Activated naive CD8-positive, alpha-beta T cell treated with anti-CD3 and anti-CD28 coated beads, Interleukin-2, amount 50 U/mL, for 16 hours (primary cell): ENCODE measurements at places on chromosomes 3 and 15.

- DNase-seq = no peak
These were observed 3.3 kb upstream of the TAMM41 start for GRCh38 chr3:11850003-11850402.

DNA sequence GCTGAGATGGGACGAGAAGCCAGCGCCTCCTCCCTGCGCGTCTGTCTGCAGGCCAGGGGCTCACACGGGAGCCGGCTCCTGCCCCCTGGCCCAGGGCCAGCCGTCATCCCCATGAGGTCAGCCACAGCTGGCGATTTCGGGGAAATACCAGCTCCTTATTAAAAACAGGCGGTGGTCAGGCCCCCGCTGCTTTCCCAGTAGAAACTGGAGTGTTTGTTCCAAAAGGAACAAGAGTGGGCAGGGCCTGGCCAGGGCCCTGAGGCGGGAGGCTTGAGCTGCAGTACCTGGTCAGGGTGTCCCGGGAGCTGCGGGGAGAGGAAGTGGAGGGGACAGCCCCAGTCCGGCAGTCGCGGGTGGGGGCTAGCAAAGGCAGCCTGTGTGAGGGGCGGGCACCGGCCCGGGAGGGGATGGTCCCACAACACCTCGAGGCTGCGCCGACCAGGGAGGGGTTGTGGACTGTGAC lies 17.8 kb downstream of the MYL3 start:
- no peak for DNase-seq

GRCh38 chr3:128078322-128078721 lies 26.1 kb downstream of the SEC61A1 start:
- DNase-seq = no peak

DNA sequence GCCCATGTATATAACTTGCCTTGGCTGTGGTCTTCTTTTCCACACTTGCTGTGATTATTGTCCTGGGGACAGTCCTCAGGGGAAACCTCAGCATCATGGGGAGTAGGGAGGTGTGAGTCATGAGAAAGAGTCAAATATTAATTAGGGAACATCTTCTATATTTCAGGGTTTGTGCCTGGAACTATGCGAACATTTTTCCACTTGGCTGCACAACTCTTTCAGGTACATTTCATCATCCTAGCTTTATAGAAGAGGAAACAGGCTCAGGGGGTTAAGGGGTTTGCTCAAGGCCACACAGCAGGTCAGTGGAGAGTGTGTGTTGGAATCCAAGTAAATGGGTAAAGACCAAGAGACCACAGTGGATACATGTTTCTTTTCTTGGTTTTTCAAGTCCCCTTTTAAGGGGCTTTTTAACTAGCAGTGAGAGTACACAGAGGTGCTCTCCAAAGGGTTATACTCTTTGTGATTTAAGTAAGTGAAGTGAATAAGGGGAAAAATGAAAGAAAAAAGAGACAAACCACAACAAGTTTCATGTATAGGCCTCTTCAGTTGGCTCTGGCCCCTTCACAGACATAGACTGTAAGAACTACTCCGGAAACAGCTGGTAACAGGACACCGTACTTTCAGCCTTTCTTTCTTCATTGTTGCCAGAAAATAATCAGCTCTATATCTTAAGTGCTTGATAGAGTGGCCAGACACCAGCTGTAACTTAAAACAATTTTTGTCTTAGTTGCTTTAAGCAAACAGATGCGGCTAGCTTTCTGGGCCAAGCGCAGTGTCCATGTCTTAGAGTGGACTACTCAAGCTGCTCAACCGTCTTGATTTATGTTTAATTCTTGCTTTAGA lies 64.6 kb downstream of the EEFSEC start:
- DNase-seq = no peak

DNA sequence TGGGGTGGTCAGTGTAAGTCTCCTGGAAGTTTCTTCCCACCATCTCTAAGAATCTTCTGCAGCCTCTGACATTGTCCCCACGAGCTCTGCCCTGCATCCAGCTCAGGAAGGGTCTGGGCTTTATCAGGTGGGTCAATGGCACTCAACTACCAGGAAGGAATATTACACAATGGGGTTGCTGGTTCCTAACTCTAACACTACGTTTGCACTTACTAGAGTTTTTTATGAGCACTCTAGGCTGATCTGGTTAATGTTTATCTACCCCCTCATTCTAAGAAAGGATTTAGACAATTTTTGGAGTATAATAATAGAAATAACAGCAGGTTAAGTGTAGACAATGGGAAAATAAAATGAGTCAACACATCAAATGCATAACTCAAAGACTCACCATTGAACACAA lies 411.1 kb upstream of the RGMA start:
- no peak for DNase-seq
